ENCODE measurements at places on chromosomes 2 and 18.

DNA sequence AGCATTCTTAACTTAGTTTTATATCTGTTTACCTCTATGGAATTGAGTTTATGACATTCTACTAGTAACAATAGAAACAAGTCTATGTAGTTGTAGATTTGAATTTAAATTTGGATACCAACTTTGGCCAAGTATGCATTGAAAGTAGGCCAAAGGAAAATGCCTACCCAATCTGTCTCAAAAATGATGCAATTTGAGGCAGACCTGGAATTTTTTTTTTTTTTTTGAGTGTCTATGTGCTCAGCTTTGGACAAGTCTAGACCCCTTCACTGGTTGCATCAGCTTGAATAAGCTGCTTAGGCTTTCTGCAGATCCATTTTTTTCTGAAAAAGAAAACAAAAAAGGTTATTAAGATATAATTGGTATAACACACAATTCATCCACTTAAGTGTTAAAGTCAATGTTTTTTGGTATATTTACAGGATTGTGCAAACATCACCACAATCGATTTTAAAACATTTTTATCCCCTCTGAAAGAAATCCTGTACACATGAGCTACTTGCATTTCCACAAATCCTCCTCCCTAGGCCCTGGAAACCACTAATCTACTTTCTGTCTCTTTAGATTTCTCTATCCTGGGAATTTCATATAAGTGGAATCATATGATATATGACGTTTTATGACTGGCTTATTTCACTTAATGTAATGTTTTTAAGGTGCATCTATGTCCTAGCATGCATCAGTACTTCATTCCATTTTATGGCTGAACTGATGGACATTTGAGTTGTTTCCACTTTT is 185.1 kb upstream of the CCDC68 start:
- no peak for DNase-seq

GRCh38 chr2:135202751-135203150 is 150.7 kb downstream of the RAB3GAP1 start:
- no peak for DNase-seq

GRCh38 chr2:120451334-120451733 is 105.4 kb downstream of the INHBB start:
- DNase-seq = peak; percentile 37

GRCh38 chr2:128394007-128394730 is 75.5 kb upstream of the HS6ST1 start:
- DNase-seq = no peak

- DNase-seq = no peak
Measured at GRCh38 chr2:11541693-11542274, 7.9 kb downstream of the GREB1 start.
